Kidney capillary endothelial cell (primary cell): ENCODE measurements at places on chromosomes 11 and 22.

GRCh38 chr11:30565027-30565426, 21.1 kb downstream of the MPPED2 start:
- DNase-seq = no peak

DNA sequence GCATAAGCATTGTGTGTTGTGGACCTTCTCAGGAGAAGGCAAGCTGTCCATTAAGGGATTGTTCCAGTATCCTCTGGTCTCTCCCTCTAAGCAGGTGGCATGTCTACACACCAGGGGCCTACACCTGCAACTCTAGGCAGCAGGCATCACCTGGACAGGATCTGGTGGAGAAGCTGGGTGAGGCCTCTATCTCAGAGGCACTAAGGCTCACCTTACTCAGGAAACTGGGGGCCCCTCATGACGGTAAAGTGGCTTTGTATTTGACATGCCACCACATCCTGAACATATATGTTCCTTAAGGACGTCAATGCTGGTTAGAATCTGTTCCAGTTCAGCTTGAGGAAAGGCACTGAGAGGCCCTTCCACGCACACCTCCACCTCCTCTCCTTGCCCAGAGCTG, 891.3 kb downstream of the OPCML start:
- no peak for DNase-seq

DNA sequence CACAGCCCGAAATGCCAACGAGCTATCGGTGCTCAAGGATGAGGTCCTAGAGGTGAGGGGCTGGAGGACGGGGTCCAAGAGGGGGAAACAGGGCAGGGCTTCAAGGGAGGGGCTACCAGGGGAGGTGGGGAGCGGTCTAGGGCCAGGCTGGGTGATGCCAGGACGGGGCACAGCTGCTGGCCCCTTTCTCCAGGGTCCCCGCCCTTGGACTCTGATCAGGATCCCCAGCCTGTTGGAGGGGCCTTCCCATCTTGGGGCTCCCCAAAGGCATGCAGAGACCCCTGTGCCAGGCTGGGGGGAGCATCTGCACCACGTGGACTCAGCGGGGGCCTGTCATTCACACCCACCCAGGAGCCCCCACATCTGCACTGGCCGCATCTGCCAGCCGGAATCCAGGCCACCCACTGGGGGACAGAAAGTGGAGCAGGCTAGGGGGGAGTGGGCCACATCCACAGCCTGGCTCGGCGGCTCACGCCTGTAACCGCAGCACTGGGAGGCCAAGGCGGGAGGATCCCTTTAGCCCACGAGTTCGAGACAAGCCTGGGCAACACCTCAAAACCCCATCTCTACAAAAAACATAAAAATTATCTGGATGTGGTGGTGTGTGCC, 18.9 kb downstream of the EPS8L2 start:
- DNase-seq = no peak

DNA sequence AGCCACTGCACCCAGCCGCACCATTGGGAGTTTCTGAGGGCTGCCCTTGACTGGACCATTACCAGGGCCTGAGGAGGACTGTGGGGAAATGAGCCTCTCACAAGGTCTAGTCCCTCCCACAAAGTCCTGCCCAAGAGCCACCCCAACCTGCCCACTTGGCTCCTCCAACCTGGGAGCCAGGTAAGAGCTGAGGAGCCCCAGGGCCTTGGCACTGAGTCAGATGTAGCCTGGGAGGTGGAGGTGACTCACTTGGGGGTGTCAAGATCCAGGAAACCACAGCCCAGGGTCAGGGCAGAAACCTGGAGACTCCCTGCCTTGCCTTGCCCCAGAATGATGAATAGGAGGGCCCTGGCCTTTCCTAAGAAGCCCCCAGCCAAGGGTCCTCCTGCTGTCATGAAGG, 25.8 kb upstream of the P2RY2 start:
- no peak for DNase-seq

DNA sequence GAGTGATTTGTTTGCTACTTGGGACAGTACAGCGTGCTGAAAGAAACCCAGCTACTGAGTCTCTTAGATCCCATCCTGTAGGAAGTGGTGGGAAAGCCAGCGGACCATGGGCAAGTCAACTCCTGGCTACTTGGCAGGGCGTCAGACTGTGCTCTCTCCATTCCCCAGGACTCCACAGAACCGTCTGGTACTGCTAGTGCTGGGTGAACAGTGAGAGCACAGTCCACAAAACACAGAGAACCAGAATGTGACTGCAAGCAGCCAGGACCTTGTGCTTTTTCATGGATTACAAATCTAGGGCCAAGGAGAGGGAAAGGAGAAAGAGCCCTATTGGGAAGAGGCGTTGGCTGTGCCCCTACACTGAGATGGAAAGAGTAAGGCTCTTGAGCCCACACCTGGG, 10.2 kb downstream of the BID start:
- DNase-seq = no peak

- DNase-seq = no peak
Measured at GRCh38 chr22:46541536-46541935, 4.1 kb upstream of the CELSR1 start.

- DNase-seq = no peak
Measured at GRCh38 chr11:57453543-57454177, 6.7 kb upstream of the RTN4RL2 start.

- DNase-seq = no peak
Measured at GRCh38 chr11:116869610-116870009, 32.2 kb upstream of the APOA1 start.

- peak; percentile 42 for DNase-seq
Measured at GRCh38 chr11:27012234-27012921, 18.5 kb downstream of the FIBIN start.

- DNase-seq = no peak
Measured at GRCh38 chr11:67285541-67286498, 3.3 kb upstream of the ANKRD13D start.

GRCh38 chr22:48721395-48721669, 1106.3 kb downstream of the BRD1 start:
- no peak for DNase-seq

GRCh38 chr11:120929664-120930154, 94.2 kb upstream of the TBCEL start:
- peak; percentile 44 for DNase-seq

- DNase-seq = no peak
Measured at GRCh38 chr11:2389377-2390026, 11.0 kb upstream of the TSSC4 start.

- DNase-seq = no peak
Measured at GRCh38 chr11:62273789-62274275, 3.9 kb downstream of the SCGB2A2 start.

- DNase-seq = peak; percentile 56
Measured at GRCh38 chr11:13260963-13261588, 16.5 kb upstream of the BMAL1 start.

GRCh38 chr22:25987948-25988347, 181.3 kb upstream of the SEZ6L start:
- no peak for DNase-seq

DNA sequence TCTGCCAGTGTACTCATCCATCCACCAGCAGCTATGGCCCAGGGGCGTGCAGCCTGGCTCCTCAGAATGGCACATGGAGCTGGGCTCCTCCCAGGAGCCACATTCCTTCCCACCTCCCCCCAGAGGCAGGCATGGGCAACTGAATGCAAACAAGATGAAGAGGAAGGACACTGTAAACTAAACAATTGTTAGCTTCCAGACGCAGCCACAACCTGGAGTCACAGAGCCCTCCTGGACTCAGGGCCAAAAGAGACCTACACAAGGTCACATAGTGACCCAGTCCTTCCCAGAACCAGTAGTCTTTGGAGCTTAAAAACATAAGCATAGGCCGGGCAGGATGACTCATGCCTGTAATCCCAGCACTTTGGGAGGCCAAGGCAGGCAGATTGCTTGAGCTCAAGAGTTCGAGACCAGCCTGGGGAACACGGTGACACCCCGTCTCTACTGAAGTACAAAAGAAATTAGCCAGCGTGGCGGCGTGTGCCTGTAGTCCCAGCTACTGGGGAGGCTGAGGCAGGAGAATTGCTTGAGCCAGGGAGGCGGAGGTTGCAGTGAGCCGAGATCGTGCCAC, 30.7 kb upstream of the CLDN5 start:
- DNase-seq = no peak

GRCh38 chr11:64849598-64850356, 5.3 kb upstream of the CDC42BPG start:
- DNase-seq = no peak

- DNase-seq = no peak
Measured at GRCh38 chr22:43832393-43833265, 20.5 kb upstream of the EFCAB6 start.

DNA sequence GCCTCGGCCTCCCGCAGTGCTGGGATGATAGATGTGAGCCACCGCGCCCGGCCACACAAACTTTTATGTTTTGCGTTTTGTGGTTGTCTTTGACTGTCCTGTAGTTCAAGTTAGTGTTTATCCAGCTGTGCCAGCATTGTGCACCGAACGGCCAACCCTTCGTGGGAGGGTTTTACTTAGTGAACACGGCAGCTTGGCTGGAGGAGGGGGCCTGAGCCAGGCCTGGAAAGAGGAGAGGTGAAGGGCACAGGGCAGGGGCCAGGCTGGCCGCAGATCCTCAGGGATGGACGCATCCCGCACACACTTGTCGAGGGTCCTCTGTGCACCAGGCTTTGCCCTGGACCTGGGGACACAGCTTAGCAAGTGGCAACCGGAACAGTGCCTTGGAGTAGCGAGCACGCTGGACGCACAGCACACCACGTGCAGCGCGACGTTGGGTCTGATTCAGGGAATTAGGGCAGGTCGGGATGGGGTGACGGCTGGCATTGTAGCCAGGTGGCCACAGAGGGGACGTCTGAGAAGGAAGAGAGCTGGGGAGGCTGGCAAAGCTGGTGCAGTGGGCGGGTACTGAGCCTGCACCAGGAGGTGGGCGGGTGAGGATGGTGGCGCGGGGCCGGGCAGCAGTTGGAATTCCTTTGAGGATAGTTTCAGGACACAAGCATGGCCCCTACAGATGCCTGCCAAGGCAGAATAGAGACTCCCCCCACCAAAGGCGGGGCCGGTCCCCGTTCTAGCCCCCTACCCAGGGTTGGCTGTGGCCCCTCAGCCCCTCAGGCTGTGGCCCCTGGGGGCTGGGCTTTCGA, 13.4 kb downstream of the EPS8L2 start:
- no peak for DNase-seq

- no peak for DNase-seq
Measured at GRCh38 chr11:130389335-130389935, 39.0 kb downstream of the ADAMTS8 start.

DNA sequence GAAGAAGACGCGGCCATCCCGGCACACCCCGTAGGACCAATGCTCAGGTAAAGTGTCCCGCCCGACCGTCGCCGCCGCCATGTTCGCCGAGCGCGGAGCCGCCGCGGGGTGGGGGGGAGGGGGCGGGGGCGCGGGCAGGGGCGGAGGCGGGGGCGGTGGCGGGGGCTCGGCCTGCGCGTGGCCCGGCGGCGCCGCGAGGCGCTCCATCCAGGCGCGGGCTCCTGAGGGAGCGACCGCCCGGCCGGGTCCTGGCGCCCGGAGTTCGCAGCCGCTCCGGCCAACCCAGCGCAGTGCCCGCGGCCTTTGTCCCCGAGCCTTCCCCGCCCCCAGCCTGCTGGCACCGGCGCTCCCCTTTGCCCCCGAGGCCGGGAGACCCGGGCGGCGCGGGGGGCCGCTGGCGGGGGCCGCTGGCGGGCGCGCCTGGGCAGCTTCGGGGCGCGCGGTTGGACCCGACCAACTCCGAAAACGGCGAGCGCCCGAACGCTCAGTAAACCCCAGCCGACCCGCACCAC, at the start of gene PLEKHA7:
Gene PLEKHA7 (minus strand): TSS at position 94 of the 512 bp plus-strand sequence. CDS start 13 bp downstream, at position 81.
- DNase-seq = no peak

GRCh38 chr11:35115688-35116030, 23.3 kb upstream of the CD44 start:
- DNase-seq = no peak

DNA sequence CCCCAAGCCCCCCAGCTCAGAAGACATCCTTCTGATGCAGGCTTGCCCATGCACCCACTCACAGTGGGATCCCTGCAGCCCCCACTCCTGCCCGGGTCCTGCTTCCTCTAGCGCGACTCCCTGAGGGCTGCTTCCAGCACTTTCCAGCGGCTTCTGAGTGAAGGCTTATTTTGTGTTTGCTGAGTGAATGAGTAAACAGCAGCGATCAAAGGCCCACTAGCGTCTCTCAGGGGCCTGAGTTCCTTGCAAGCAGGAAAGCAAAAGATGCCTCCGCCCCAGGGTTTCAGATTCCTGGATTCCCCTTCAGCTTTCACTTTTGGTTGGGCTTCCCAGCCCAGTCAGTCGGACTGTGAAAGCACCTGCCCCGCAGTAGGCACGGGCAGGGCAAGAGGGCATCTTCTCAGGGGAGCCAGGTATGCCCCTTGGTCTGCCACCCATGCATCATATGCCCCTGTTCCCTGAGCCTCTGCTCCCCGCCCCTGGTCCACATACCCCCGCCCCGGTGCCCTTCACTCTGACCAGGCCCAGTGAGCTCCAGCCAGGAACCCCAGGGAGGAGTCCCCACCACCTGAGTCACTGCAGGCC, 9.2 kb downstream of the FADD start:
- DNase-seq = no peak

GRCh38 chr11:7442588-7443215, 42.6 kb upstream of the OLFML1 start:
- DNase-seq = peak; percentile 61

DNA sequence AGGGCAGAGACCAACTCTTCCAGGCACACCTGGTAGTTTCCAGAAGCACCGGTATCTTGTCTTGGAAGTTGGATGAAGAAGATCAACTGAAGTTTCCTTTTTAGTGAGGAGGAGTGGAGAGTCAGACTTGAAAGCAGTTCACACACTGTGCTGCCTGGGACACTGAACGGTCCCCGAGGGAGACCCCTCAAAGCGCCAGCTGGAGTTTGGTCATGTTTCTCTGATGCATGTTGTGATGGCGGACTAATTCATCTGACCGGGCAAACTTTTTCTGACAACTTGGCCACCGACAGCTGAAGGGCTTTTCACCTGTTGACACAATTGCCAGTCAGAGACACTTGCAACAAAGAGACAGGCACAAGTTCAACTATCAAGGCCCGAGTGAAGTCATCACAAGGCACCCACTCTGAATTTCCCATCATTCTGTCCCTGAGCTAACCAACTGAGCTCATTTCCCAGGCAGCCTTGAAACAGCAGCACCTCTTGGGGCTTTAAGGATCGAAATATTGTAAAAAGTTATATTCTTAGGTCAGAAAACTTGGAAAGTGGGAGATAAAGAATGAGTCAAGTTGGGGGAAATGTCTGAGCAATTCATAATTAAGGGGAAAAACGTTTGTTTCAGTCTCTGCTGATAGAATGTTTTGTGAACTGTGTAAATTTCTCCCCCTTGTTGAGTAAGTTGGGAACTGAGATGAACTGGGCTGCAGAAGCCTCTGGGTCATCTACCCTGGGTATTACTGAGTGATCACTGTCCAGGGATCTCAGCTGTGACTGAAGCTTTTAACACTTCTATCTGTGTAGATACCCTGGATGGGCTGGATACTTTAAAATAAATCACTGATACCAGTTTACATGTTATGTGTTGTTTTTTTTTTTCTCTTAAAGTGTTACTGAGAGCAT, 46.2 kb downstream of the WT1 start:
- no peak for DNase-seq
